ENCODE measurements at places on chromosomes 6 and 20. TPM values are rescaled to one million over a fixed set of nuclear protein-coding genes. Genes with fewer than 3 reads are reported as not detected.

- H3K36me3 ChIP-seq = no peaks in the 10 kb centered on the region
- H3K4me1 ChIP-seq = no peaks in the 10 kb centered on the region
- no peak overlapping the region for H3K4me3 ChIP-seq
These were observed 108.6 kb upstream of the DOK5 start for GRCh38 chr20:54366669-54367344.

- peaks cover 74% of the 10 kb centered on the region for H3K4me1 ChIP-seq
- no peak for DNase-seq
- peak overlapping the region; percentile 88 for H3K27ac ChIP-seq
- no peak overlapping the region for H3K4me3 ChIP-seq
These were observed 22.0 kb downstream of the ACSS1 start for GRCh38 chr20:25035921-25036320.

GRCh38 chr6:75266716-75267291, 17.8 kb downstream of the TMEM30A start:
- no peaks in the 10 kb centered on the region for H3K4me1 ChIP-seq
- no peak overlapping the region for H3K4me3 ChIP-seq
- H3K36me3 ChIP-seq = peaks cover 11% of the 10 kb centered on the region
- no peak for DNase-seq

GRCh38 chr20:3011752-3012151, 31.7 kb upstream of the GNRH2 start:
- no peak overlapping the region for H3K4me3 ChIP-seq
- peaks cover 38% of the 10 kb centered on the region for H3K36me3 ChIP-seq
- no peak overlapping the region for H3K27ac ChIP-seq
- DNase-seq = no peak
- H3K4me1 ChIP-seq = no peaks in the 10 kb centered on the region
- no peaks in the 10 kb centered on the region for H3K27me3 ChIP-seq

TRIM15 gene
- not detected for total RNA-seq

All from ascending aorta (tissue), 2 donors.